Effector memory CD8-positive, alpha-beta T cell (primary cell): ENCODE measurements at places on chromosomes 13 and 19.
A peak's percentile ranks its signal among the peaks of the same experiment; 100 is the strongest.

- H3K36me3 ChIP-seq: peaks cover 3% of the 10 kb centered on the region
- DNase-seq: peak; percentile 23
- H3K4me3 ChIP-seq: peak overlapping the region; percentile 64
Observed at GRCh38 chr19:38559428-38560401, 58.0 kb downstream of the MAP4K1 start.

- no peaks in the 10 kb centered on the region for H3K27me3 ChIP-seq
- DNase-seq: no peak
- H3K4me1 ChIP-seq: no peaks in the 10 kb centered on the region
- H3K36me3 ChIP-seq: no peaks in the 10 kb centered on the region
- no peak overlapping the region for H3K4me3 ChIP-seq
- no peak overlapping the region for H3K27ac ChIP-seq
Observed at GRCh38 chr13:24891476-24892108, 127.6 kb downstream of the RNF17 start.

GRCh38 chr13:41457589-41458186, 338 bp downstream of the RGCC start:
- H3K4me1 ChIP-seq: peaks cover 52% of the 10 kb centered on the region
- peak; percentile 42 for DNase-seq
- H3K27ac ChIP-seq: peak overlapping the region; percentile 95

DNA sequence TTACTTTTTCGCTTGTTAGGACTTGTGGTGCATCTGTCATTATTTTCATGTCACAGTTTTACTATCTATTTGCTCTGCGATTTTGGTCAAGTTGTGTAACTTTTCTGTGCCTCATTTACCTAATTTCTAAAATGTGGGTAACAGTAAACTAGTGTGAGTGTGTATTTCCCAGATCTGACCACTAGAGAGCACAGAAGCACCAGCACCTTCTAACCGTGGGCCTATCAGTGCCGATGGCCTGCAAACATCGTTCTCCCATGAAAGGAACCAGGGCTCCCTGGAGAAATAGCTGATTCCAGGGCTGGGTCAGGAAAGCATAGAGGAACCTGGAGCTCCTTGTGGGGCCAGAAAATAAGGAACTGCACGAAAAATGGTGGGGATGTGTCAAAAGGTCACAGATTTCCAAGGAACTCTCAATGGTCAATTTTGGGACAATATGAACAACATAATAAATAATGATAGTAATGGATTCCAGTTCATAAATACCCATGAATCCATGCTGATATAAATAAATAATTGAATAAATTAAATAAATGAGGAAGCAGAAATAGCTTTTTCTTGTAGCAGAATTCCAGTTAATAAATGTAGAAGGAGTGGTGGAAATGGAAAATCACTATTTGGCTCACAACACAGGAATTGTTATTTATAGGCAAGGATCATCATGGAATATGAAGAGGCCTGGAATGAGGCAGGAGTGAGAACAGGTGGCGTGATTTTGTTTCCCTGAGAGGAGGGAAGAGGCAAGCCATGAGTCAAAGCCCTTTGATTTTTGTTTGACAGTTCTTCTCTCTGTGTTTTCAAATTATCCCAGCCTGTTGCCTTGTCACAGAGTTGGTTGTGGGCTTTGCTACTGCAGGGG, 31.1 kb downstream of the CEACAM8 start:
- no peak overlapping the region for H3K27ac ChIP-seq
- H3K36me3 ChIP-seq: no peaks in the 10 kb centered on the region
- no peaks in the 10 kb centered on the region for H3K4me1 ChIP-seq
- peaks cover 36% of the 10 kb centered on the region for H3K27me3 ChIP-seq

DNA sequence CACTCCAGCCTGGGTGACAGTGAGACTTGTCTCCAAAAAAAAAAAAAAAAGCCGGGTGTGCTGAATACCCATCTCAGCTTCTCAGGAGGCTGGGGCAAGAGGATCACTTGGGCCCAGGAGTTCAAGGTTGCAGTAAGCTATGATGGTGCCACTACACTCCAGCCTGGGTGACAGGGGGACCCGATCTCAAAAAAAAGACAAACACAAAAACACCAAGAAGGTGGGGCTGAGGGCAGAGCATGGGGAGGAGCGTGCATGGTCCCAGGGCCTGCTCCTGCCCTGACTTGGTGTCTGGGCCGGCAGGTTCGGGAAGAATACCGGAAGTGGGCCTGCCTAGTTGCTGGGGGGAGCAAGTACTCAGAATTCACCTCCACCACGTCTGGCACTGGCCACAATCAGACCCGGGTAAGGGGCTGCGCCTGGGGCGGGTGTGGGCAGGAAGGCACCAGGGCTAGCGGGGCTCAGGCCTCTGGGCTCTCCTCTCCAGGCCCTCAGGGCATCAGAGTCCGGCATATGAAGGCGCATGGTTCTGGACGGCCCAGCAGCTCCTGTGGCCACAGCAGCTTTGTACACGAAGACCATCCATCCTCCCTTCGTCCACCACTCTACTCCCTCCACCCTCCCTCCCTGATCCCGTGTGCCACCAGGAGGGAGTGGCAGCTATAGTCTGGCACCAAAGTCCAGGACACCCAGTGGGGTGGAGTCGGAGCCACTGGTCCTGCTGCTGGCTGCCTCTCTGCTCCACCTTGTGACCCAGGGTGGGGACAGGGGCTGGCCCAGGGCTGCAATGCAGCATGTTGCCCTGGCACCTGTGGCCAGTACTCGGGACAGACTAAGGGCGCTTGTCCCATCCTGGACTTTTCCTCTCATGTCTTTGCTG, 11.3 kb downstream of the DDX39A start:
- H3K27me3 ChIP-seq: no peaks in the 10 kb centered on the region
- peak; percentile 28 for DNase-seq
- H3K4me1 ChIP-seq: peaks cover 28% of the 10 kb centered on the region
- H3K36me3 ChIP-seq: peaks cover 100% of the 10 kb centered on the region
- H3K27ac ChIP-seq: peak overlapping the region; percentile 98

DNA sequence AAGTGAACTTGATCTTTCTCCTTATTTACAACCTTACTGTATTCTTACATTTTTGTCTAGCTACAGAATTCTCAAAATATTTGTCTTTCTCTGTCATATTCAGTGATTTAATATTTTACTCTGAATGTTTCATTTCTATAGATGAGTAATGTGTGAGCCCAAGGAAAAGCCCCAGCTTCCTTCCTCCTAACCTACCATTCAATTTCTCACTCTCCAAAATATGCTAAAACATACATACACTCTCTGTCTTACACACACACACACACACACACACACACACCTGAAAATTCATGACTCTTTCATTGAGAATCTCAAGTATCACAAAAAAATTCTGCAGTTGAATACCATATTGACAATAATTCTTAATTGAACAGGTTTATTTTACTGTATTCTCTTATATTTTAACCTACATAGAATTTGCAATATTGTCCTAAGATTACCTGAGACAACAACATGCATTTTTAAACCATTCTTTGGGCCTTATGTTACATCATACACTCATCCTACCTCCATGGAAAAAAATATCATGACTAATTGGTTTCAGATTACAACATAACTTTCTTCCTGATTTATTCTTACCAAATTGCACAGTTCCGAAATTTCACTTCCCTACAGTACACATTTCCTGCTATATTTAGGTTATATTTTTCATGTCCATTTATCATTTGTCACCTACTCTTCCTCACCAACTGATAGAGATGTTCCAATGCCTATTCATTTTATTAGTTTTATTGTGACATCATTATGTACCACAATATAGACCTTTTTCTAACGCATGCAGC, 1965.6 kb upstream of the PCDH20 start:
- no peak overlapping the region for H3K27ac ChIP-seq
- H3K4me3 ChIP-seq: no peak overlapping the region
- no peak for DNase-seq
- H3K36me3 ChIP-seq: no peaks in the 10 kb centered on the region
- H3K27me3 ChIP-seq: no peaks in the 10 kb centered on the region
- no peaks in the 10 kb centered on the region for H3K4me1 ChIP-seq

- no peaks in the 10 kb centered on the region for H3K27me3 ChIP-seq
- H3K4me3 ChIP-seq: peak overlapping the region; percentile 55
- no peak for DNase-seq
- H3K27ac ChIP-seq: peak overlapping the region; percentile 94
Observed at GRCh38 chr19:45172611-45173208, 5.3 kb downstream of the TRAPPC6A start.

DNA sequence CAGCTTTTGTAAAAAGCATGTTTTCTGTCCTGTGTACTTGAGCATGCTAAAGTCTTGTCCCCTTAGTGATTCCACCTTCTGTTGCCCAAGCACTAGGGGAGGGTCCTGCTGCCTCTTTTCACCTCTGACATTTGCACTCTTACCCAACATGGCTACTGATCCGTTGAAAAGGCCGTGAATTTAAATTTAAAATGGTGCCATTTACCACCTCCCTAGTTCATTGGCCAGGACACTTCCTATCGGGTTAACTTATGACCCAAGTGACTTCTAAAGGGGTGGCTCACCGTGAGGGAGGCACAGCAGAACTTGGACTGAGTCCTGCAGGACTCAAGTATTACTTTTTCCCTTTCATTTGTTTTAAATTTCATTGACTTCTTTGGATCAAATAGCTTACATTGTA, 33.3 kb upstream of the CEACAM21 start:
- H3K4me3 ChIP-seq: no peak overlapping the region
- no peaks in the 10 kb centered on the region for H3K27me3 ChIP-seq

DNA sequence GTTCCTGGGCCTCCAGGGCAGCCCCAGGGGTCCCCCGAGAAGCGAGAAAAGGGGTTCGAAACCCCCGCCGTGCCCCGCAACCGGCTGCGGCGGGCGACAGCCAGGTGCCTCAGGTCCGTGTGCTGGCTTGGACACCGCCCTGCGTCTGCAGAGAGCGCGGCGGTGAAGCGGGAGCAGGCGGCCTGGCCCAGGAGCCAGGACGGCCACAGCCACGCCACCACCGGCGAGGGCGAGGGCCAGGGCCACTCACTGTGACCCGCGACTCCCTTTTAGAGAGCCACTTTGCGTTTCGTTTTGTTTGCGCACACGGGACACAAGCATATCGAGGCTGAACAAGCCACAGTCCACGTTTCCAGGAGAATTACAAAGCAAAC, 110.4 kb downstream of the CRYL1 start:
- H3K4me1 ChIP-seq: peaks cover 37% of the 10 kb centered on the region
- DNase-seq: no peak

DNA sequence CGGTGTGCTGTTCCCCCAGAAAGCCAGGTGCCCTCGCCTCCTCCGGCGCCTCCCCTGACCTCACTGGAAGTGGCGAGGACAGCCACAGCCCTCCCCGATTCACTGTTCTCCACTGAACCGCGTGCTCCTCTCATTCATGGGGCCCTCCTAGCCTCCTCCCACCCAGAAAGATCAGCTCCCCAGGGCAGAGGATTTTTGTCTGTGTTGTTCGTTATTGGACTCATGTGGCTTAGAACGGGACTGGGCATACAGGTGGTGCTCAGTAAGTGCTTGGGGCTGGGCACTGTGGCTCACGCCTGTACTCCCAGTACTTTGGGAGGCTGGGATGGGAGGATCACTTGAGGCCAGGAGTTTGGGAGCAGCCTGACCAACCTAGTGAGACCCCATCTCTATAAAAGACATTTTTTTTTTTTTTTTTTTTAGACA, 3.8 kb downstream of the PRTN3 start:
- peaks cover 73% of the 10 kb centered on the region for H3K27me3 ChIP-seq
- H3K4me3 ChIP-seq: peak overlapping the region; percentile 54
- H3K36me3 ChIP-seq: peaks cover 13% of the 10 kb centered on the region
- peak overlapping the region; percentile 35 for H3K27ac ChIP-seq
- H3K4me1 ChIP-seq: peaks cover 6% of the 10 kb centered on the region

DNA sequence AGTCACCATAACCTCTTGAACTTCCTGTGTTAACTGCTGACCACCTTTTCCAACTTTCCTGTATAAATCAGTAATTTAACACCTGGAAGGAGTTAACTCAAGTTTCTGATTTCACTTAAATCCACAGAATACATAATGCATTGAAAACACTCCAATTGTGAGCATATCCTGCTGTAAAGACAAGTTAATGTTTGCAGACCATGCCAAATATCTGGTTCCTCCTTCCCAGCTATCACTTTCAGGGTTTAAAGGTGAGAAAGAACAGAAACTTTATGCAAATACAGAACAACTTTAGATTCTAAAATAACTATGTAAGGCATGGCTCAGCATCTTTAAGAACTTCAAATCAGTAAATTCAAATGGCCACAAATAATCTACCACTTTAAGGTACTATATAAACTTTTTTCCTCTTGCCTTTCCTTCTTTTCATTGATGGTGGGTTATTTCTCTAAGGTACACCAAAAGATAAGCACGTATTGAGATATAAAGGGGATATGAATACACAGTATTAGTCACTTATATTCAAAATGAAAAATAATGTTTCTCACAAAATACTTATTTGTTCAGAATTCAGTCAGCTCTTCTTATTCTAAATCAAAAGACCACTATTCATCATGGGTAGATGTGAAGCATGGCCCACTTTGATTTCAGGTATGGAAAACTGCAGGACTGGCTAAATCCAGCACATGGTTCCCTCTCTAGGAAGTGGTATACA, 6.6 kb upstream of the TPTE2 start:
- H3K27me3 ChIP-seq: peaks cover 7% of the 10 kb centered on the region
- no peaks in the 10 kb centered on the region for H3K4me1 ChIP-seq
- no peak for DNase-seq
- no peaks in the 10 kb centered on the region for H3K36me3 ChIP-seq
- H3K4me3 ChIP-seq: no peak overlapping the region

- no peaks in the 10 kb centered on the region for H3K36me3 ChIP-seq
- no peaks in the 10 kb centered on the region for H3K4me1 ChIP-seq
- no peaks in the 10 kb centered on the region for H3K27me3 ChIP-seq
- H3K27ac ChIP-seq: no peak overlapping the region
- H3K4me3 ChIP-seq: no peak overlapping the region
- DNase-seq: no peak
Observed at GRCh38 chr13:96824140-96824539, 170.1 kb downstream of the OXGR1 start.

DNA sequence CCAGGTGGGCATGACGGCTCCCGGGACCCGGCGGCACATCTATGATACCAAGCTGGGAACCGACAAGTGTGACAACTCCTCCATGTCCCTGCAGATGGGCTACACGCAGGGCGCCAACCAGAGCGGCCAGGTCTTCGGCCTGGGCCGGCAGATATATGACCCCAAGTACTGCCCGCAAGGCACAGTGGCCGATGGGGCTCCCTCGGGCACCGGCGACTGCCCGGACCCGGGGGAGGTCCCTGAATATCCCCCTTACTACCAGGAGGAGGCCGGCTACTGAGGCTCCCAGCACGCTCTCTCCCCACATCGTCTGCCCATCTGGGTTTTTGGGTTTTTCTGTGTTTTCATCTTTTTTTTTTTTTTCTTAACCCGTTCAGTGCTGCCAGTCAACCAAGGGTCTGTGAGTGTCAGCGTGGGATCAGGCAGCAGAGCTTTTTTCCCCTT, 2.3 kb upstream of the ABCA7 start:
- H3K4me1 ChIP-seq: peaks cover 59% of the 10 kb centered on the region
- peak overlapping the region; percentile 96 for H3K4me3 ChIP-seq
- H3K27ac ChIP-seq: peak overlapping the region; percentile 89
- H3K36me3 ChIP-seq: peaks cover 78% of the 10 kb centered on the region
- no peaks in the 10 kb centered on the region for H3K27me3 ChIP-seq

- H3K4me3 ChIP-seq: no peak overlapping the region
- H3K27me3 ChIP-seq: peaks cover 50% of the 10 kb centered on the region
- H3K36me3 ChIP-seq: peaks cover 4% of the 10 kb centered on the region
- no peak overlapping the region for H3K27ac ChIP-seq
Observed at GRCh38 chr19:9941231-9941630, 4.9 kb upstream of the OLFM2 start.

GRCh38 chr13:31951215-31951678, 80.3 kb upstream of the FRY start:
- H3K4me3 ChIP-seq: no peak overlapping the region
- peak; percentile 19 for DNase-seq
- no peak overlapping the region for H3K27ac ChIP-seq
- peaks cover 7% of the 10 kb centered on the region for H3K36me3 ChIP-seq
- H3K27me3 ChIP-seq: no peaks in the 10 kb centered on the region

GRCh38 chr13:37181620-37182019, 76.2 kb upstream of the CSNK1A1L start:
- no peaks in the 10 kb centered on the region for H3K4me1 ChIP-seq
- no peaks in the 10 kb centered on the region for H3K36me3 ChIP-seq
- H3K4me3 ChIP-seq: no peak overlapping the region
- no peak for DNase-seq
